ENCODE measurements at places on chromosomes 4 and X.

- DNase-seq, result no peak
Observed at GRCh38 chr4:140469791-140470733, 28.0 kb downstream of the MGAT4D start.

GRCh38 chr4:10333942-10334341 is 123.3 kb downstream of the ZNF518B start:
- no peak for DNase-seq

DNA sequence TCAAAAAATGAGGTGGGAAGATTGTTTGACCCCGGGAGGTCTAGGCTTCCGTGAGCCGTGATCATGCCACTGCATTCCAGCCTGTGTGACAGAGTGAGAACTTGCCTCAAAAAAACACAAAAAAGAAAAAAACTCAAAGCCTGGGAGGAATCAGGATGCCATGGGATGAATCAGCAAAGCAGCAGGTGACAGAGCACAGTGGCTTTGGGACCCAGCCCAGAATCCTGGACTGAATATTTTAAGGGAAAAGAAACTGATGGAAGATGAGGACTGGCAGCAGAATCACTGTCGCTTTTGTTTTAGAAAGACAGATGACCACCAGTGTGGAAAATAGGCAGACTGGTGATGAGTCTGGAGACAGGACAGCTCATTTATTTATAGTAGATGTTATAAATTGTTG is 16.6 kb downstream of the S100G start:
- DNase-seq, result no peak

DNA sequence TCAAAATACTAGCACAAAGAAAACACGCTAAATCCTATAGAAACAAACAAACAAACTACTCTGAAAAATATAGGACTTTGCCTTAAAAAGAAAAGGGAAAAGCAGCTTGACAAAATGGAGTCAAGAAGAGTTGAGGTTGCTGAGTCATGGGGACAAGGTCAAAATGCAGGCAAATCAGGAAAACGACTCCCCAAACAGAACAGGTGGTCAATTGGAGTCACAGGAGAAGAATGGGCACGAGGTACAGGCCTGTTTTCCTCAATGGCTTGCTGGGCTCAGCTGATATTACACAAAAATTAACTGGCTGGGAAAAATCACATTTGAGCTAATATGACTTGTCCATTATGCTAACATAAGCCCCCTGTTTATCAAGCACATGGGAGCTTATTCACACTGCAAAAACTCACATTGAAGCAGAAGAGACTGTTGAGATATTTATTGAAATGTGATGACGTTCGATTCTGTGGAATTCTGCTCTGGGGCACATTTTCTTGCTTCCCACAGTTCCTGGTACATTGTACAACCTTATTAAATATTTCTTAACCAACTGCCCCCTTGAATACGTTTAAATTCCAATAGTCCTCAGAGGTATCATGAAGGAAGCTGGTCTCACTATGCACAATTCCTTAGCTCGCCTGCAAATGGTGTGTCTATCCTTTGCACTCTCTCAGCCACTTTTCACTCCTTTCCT is 1622.1 kb downstream of the STIM2 start:
- DNase-seq, result no peak

GRCh38 chrX:142084611-142085010 is 120.5 kb downstream of the MAGEC2 start:
- DNase-seq, result no peak

All from NCI-H1694 treated with DMSO at 0.1 percent for 48 hours (cell line).